ENCODE measurements at places on chromosomes 11 and 22.

DNA sequence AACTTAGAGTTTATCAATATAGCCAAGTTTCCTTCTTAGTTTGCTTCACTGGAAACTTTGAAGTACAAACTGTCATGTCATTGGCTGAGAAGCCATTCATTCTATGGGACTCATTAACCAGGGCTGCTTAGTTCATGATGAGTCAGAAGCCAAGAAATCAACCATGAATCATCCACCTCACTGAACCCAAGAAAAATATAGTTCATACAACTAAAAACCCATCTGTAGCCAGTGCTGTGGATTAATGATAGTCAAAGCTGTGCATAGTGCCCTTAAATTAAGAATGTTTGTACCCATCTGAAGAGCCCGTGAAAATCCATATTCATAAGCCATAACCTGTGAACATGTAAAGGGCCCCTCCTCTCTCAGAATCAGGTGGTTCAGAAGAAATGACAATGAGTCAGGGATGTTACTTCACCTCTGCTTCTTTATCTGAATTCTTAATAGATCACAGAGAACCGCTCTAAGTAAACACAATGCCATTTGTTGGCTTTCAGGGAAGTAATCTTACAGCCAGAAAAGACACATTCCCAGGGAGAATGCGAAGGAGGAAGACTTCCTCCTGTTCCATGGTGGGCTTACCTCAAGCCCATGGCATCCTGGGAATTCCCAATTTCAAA is 25.4 kb downstream of the MMP20 start:
- DNase-seq: no peak

DNA sequence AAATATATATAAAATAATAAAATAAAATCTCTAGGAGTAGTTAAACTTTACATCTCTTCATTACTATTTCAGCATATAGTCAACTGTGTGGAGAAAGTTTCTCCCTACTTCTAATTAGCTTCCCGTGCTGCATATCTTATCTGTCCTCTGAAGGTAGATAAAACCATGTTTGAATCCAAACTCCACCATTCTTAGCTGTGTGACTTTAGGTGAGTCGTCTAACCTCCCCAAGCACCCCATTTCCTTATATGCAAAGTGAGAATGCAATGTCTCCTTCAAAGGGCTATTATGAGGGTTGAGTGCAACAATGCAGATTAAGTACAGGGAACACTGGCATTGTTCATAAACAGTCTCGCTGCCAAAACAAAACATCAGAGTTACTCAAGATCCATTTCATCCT is 80.8 kb upstream of the DRD2 start:
- DNase-seq: no peak

GRCh38 chr11:16933291-16933690 is 80.9 kb downstream of the PLEKHA7 start:
- DNase-seq: no peak

GRCh38 chr11:18700375-18700774 is 1.8 kb downstream of the TMEM86A start:
- no peak for DNase-seq

DNA sequence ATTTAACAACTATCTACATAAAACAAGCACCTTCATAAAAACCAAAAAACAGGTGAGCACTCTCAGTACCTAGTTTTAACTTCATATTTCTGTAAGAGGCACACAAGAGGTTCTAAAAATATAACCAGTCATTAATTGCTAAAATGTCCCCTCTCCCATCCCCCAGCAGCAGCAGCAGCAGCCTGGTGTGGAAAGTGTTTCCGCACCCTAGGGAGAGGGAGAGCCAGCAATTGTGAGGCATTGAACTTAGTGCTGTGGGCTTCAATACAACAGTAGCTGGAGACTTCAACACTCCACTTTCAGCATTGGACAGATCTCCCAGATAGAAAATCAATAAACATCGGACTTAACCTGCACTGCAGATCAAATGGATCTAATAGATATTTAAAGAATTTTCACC is 1158.5 kb downstream of the JRKL start:
- no peak for DNase-seq

GRCh38 chr11:33931067-33931466 is 39.2 kb upstream of the LMO2 start:
- no peak for DNase-seq

GRCh38 chr11:84628871-84629620 is 998.1 kb downstream of the DLG2 start:
- no peak for DNase-seq

DNA sequence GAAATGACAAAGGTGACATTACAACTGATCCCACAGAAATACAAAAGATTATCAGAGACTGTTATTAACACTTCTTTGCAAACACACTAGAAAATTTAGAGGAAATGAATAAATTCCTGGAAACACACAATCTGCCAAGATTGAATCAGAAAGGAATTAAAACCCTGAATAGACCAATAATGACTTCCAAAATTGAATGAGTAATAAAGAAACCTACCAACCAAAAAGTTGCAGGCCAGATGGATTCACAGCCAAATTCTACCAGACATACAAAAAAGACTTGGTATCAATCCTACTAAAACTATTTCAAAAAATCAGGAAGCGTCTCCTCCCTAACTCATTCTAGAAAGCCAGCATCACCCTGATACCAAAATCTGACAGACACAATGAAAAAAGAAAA is 17.2 kb downstream of the RAB38 start:
- no peak for DNase-seq

DNA sequence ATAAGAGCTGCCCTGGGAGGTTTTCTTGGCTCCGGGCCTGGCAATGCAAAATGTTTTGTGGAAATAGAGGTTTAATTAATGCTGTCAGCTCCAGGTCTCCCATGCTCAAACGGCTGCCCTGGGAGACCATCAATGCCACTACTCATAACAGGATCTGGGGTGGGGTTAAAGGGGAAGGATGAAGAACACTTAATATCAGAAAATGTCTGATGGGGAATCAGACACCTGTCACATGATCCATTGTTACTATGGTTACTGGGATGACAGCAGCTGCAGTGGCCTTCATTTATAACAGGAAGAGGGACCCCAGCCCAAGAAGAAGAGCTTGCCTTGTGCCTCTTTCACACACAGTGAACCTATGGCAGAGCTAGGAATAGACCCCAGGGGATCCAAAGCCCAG is 2.2 kb upstream of the SYT13 start:
- no peak for DNase-seq

- no peak for DNase-seq
These were observed 99.5 kb downstream of the BCR start for GRCh38 chr22:23279781-23280180.

- DNase-seq: no peak
These were observed 39.6 kb downstream of the LIF start for GRCh38 chr22:30206944-30207343.

GRCh38 chr11:2317354-2318050 is 15.7 kb downstream of the TSPAN32 start:
- DNase-seq: no peak

GRCh38 chr11:120248551-120249278 is 8.8 kb downstream of the POU2F3 start:
- DNase-seq: no peak

DNA sequence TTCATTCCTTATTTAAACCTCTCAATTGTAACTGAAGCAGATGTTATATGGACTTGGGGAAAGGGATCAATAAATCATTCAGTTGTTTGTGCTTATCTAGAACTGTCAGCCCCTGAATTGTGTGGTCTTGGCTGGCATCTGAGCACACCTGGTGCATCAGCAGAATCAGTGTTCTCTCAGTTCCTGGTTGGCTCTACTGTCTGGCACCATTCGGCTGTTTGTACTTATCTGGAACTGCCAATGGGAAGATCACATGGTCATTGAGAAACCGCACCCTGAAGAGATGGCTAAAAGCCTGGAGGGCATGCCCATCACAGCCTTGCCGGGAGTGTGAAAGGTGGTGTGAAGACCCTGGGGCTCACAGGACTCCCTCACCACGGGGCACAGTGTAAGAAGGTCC is 37.1 kb upstream of the EHF start:
- DNase-seq: no peak

GRCh38 chr22:22458387-22458786 is 50.2 kb downstream of the ZNF280B start:
- no peak for DNase-seq

DNA sequence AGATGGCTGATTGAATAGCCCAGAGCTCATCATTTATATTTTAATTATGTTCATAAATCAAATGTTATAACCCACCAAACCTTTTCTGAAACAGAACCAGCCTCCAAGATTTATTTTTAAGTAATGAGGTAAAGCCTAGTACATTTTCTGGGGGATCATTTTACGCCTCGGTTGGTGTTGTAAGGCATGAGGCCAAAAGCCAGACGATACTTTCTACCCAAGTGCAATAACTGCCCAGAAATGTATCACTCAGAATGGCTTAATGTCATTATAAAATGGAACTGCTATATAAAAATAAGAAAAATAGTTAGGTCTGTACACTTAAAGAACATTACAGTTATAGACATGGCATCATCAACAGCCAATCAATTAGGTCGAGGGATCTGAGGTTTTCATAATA is 283.3 kb downstream of the CADM1 start:
- DNase-seq: no peak

DNA sequence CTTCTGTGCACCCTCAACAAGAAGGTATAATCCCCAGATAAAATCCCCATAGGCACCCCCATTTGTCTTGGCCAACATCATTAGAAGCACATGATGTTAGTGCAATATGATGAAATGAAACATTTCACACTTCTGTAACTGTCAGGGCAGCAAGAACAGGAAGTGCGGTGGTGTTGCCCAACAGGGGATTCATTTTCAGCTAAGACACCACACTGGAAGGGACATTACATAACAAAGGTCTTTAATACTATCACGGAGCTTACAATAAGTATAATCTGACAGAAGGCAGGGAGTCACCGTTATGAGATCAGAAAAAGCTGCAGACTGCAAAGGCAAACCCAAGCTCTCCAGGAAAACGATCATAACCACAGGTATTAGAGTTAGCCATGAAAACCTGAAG is 2.0 kb downstream of the OR52W1 start:
- DNase-seq: peak; percentile 78

DNA sequence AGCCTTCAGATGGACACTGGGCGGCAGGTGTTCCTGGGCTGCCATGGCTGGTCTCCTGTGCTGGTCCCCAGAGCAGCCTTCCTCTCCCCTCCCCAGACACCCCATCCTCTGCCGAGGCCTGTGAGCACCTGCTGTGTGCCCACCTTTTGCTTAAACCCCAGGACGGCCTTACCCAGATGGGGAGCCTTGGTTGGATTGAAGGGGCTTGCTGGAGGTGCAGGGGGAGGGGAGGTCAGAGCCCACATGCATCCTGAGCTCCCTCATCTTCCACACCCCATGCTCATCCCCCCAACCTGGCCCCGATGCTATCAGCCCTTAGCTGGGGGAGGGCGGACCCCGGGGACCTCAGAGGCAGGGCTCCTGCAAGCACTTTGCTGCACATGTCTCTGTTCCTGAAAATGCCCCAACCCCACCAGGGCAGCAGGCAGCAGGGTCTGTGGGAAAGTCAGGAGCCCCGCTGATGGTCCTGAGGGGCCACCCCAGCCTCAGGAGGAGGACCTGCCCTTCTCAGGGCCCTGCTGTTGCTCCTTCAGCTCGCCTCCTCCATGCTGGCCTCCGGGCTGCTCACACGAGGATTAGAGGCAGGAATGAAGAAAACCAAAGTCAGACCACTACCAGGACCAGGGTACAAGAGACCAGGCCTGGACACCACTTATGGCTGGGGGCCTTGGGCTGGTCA is 41.6 kb upstream of the CCDC188 start:
- DNase-seq: no peak

GRCh38 chr11:59193587-59194130 is 19.1 kb downstream of the MPEG1 start:
- DNase-seq: no peak

Data from CD4-positive, alpha-beta T cell treated with Interleukin-1 beta for 1 hour (primary cell).